ENCODE measurements at places on chromosomes 16 and 17. TPM values are rescaled to one million over a fixed set of nuclear protein-coding genes. Genes with fewer than 3 reads are reported as not detected.

ADGRG3 gene
- total RNA-seq: 1.0 TPM

- DNase-seq: no peak
Observed at GRCh38 chr17:49894761-49895160, 46.9 kb upstream of the TAC4 start.

RAC3 gene
- 0.65 TPM for total RNA-seq

- DNase-seq: no peak
Observed at GRCh38 chr17:19664136-19664820, 15.7 kb downstream of the ALDH3A2 start.

USP43 gene
- total RNA-seq: not detected

PPL gene
- total RNA-seq: 5.6 TPM

KRT9 gene
- total RNA-seq: not detected

GPR139 gene
- not detected for total RNA-seq

DNA sequence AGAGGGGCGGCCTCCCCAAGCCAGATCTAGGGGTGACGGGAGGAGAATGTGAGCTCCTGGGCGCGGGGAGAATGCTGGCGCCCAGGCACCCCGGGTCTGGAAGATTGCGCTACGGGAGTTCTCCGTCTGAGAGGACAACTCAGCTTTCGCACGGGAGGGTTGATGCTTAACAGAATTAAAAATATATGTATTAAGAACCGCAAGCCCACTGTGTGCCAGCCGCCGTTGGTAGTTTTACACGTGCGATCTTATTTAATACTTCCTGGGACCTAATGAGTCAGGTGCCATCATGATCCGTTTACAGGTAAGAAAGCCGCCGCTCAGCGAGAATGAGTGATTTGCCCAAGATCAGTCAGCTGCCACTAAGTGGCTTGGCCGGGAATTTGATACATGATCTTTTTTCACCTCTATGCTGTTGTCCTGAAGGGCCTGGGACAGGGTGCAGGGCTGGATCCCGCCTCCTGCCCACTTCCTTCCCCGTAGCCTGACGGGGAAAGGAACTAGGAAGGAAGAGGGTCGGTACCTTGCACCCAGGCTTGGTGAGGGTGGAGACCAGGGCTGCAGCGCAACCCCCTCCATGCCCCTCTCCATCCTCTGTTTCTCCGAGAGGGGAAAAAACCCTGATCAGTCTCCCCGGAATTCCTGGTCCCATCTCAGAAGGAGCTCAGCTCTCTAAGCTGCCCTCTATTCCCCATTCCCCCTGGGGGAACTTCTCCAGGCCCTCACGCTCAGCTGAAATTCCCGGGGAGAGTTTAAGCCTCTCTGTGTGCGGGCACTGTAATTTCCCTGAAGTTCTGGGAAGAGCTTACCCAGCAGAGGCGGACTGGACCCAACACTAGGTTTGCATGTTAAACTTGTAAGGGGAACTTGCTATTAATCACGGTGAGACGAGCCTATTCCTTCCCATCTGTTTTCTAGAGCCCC is 983 bp downstream of the VAT1L start:
- DNase-seq: no peak

DNA sequence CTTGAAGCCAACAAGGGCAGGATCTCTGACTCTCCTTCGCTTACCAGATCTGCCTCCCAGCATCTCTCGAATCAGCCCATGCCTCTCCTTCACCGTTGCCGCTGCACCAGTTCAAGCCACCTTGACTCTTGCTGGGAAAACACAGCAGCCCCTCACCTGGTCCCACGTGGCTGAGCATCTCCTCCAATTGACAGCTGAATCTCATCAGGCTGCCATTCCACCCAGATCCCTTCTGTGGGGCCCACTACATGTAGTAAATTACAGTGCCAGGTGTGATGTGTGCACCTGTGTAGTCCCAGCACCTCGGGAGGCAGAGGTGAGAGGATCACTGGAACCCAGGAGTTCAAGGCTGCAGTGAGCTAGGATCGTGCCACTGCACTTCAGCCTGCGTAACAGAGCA is 37.8 kb upstream of the C16orf78 start:
- peak; percentile 31 for DNase-seq

EDC4 gene
- total RNA-seq: 43.8 TPM

GRCh38 chr16:54690306-54690705 is 240.4 kb upstream of the IRX5 start:
- DNase-seq: no peak

ITGAD gene
- not detected for total RNA-seq

GRCh38 chr17:65123757-65124675 is 13.2 kb upstream of the RGS9 start:
- DNase-seq: no peak

DNA sequence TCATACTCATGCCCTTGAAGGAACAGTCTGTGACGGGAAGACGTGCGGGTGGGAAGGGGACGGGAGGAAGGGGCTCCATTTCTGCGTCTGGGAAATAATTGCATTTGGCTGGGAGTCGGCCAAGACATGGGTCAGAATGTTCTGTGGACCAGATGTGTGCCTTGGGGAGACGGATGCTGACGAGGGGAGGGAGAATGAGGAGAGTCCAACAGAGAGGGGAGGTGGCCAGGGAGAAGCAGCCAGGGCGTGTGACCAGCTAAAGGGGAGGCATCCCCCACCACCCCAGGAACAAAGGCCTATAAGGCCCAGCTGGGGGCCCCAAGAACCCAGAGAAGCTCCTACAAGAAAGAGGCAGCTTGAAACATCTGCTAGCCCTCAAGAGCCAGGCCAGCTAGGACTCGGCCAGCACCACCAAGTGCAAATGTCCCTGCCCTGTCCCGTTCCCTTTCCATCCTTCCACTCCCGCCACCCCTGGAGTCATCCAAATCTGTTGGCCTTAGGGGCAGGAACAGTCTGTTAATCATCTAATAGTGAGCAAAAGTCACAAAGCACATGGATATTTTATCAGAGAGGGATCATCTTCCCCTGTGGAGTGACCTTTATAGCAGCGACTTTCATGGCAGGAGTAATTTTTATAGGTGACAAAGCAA is 42.5 kb upstream of the BCO1 start:
- DNase-seq: no peak

DNA sequence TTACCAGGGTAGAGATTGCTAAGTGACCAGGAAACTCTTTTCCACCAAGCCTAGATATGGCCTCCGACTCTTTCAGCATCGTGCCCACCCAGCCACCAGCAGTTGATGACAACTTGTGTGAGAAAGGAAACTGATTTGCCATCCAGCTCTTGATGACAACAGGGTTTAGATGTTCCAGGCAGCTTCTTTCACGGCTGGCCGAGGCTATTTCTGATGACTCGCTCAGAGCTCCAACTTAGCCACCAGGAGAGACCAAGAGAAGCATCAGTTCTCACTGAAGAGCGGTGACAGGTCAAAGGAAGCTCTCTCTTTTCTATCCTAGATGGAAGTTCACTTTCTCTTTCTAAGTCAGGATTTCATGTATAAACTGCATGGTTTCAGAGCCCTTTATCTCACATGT is 61.2 kb downstream of the MPHOSPH6 start:
- DNase-seq: no peak

GRCh38 chr17:74743755-74744154 is 4.7 kb upstream of the NHERF1 start:
- DNase-seq: no peak

DNA sequence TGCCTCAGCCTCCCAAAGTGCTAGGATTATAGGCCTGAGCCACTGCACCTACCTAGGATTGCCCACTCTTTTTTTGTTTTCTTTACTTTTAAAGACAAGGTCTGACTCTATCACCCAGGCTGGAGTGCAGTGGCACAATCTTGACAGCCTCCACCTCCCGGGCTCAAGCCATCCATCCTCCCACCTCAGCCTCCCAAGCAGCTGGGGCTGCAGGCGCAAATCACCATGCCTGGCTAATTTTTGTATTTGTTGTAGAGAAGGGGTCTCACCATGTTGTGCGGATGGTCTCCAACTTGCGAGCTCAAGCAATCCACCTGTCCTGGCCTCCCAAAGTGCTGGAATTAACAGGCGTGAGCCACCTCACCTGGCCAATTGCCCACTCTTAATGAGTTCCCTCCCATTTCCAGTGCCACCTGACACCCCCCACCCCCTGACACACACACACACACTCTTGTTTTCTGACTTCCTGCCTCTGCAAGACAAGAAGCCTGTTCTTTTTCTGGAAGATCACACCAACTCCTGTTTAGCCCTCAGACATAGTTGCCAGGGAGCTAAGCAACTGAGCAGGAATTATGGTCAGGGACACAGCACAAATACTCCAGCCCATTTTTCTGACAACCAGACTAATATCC is 2.6 kb downstream of the OVCA2 start:
- no peak for DNase-seq

RILP gene
- 49.8 TPM for total RNA-seq

GRCh38 chr17:1091190-1091534 is 88.6 kb downstream of the ABR start:
- DNase-seq: no peak

- DNase-seq: no peak
Observed at GRCh38 chr17:50928646-50929045, 62.5 kb upstream of the TOB1 start.

SPATA32 gene
- not detected for total RNA-seq

PABPN1L gene
- not detected for total RNA-seq

PDILT gene
- total RNA-seq: not detected

GRCh38 chr16:89845417-89845816 is 17.1 kb downstream of the SPIRE2 start:
- DNase-seq: no peak

STAC2 gene
- 0.67 TPM for total RNA-seq

DNA sequence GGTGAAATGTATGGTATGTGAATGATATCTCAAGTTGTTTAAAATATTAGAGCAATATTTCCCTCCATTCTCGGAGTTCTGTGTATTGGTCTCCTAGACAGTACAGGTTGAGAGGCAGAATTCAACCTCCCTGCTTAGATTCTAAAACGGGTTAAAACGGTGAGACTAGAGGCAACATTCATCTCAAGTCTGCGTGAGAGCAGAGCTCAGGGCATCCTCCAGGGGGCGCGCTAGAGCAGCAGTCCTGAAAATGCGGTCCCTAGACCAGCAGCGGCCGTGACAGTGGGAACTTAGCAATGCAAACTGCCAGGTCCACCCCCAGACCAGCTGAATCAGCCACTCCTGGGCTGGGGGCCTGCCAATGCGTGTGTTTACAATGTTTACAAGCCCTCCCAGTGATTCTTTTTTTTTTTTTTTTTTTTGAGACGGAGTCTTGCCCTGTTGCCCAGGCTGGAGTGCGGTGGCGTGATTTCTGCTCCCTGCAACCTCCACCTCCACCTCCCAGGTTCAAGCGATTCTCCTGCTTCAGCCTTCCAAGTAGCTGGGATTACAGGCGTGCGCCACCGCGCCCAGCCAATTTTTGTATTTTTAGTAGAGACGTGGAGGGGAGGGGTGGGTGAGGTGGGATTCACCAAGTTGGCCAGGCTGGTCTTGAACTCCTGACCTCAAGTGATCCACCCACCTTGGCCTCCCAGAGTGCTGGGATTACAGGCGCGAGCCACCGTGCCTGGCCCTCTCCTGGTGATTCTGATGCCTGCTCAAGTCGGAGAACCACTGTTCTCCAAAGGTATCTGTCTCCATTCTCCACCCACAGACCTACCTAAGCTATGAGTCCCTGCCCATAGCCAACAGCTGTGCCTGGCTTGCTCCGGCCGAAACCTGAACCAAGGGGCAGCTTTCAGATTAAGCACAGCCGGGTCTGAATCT is 24.2 kb downstream of the KLHL36 start:
- DNase-seq: peak; percentile 90

- peak; percentile 91 for DNase-seq
Observed at GRCh38 chr16:4944333-4945281, 7.7 kb upstream of the PPL start.

CES5A gene
- not detected for total RNA-seq

GRCh38 chr17:7932483-7932891 is 481 bp downstream of the CNTROB start:
- peak; percentile 74 for DNase-seq

DNA sequence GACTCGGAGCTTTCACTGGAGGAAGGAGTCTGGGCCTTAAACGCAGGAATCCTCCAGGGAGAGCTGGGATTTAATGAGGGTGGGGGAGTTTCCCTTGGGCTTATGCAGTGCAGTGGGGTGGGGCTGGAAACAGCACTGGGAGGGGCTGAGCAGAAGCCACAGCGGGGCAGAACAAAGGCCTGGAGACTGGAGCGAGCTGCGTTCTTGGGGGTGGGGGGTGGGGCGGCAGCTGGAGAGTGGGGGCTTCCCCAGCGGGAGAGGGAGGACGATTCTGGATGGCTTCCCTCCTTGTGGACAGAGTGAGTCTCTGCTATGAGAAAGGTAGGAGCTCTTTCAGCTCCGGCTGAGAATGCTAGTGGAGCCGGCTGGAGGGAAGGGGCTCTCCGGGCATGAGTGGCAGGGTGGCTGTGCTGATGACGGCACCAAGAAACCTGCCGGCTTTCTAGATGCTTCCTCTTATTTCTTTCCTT is 406.0 kb downstream of the SEC14L1 start:
- DNase-seq: no peak

SPN gene
- 3.1 TPM for total RNA-seq

GSPT1 gene
- total RNA-seq: 86.6 TPM

DNA sequence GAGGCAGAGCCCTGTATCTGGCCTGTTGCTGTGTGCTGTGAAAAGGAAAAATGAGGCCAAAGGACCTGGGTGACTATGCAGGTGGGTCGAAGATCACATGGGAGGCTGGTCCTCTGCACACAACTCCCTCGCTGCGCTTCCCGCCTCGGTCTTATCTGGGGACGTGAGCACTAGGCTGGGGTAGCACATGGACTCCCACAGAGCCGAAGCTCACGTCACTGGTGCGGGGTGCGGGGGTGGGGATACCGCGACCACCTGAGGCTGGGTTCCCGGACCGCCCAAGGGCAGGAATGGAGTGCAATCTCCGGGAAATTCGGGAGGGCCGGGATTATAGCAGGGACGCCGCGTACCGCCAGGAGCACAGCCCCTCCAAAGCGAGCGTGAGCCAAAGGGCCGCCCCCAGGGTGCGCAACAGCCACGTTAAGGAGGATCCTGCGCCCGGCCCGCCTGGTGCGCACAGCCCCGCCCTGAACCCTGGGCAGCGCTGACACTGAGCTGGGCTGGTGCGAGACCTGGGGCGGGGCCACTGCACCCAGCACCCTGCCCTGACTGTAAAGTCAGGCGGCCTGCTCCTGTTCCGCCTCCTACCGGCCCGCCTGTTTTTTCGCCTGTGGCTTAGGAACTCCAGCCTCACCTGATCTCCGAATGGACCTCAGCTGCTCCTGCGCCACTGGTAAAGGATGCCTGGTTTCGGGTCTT is 4.8 kb downstream of the MT1A start:
- DNase-seq: no peak

All from cardiac septum (tissue), 1 donor.